ENCODE measurements at places on chromosomes 7 and 10.
A peak's percentile ranks its signal among the peaks of the same experiment; 100 is the strongest.

DNA sequence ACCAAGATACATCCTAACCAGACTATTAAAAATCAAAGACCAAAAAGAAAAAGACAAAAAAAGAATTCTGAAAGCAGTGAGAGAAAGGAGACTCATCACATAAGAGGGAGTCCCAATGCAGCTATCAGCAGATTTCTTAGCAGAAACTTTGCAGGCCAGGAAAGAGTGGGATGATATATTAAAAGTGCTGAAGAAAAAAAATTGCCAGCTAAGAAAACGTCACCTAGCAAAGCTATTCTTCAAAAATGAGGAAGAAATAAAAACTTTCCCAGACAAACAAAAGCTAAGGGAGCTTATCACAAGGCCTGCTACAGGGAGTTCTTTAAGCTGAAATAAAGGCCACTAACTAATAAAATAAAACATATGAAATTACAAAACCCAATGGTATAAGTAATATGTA, 40.5 kb upstream of the CDK6 start:
- no peak for DNase-seq

DNA sequence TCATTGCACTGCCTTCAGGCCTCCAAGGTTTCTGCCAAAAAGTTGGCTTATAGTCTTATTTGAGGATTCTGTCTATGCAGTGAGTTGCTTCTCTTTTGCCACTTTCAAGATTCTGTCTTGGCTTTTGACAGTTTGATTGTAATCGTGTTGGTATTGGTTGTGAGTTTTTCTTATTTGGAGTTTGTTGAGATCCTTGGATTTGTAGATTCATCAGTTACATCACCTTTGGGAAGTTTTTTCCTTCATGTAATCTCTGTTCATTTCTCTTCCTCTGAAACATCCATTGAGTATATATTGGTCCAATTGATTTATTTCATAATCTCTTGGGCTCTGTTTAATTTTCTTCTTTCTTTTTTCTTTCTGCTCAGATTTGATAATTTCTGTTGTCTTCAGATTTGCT, 59.8 kb downstream of the SEPTIN7 start:
- no peak for DNase-seq

- DNase-seq, result no peak
These were observed 84.0 kb upstream of the ANLN start for GRCh38 chr7:36305648-36306047.

DNA sequence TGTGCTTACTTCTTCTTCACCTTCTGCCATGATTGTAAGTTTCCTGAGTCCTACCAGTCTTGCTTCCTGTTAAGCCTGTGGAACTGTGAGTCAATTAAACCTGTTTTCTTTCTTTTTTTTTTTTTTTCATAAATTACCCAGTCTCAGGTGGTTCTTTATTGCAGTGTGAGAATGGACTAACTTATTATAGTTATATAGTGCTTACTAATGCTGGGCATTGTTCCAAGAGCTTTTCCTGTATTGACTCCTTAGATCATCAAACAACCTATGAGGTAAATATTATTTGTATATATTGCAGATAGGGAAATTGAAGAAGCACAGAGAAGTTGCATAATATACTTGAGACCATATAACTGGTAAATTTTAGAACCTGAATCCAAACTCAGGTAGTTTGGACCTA, 98.1 kb downstream of the MBL2 start:
- DNase-seq, result no peak

DNA sequence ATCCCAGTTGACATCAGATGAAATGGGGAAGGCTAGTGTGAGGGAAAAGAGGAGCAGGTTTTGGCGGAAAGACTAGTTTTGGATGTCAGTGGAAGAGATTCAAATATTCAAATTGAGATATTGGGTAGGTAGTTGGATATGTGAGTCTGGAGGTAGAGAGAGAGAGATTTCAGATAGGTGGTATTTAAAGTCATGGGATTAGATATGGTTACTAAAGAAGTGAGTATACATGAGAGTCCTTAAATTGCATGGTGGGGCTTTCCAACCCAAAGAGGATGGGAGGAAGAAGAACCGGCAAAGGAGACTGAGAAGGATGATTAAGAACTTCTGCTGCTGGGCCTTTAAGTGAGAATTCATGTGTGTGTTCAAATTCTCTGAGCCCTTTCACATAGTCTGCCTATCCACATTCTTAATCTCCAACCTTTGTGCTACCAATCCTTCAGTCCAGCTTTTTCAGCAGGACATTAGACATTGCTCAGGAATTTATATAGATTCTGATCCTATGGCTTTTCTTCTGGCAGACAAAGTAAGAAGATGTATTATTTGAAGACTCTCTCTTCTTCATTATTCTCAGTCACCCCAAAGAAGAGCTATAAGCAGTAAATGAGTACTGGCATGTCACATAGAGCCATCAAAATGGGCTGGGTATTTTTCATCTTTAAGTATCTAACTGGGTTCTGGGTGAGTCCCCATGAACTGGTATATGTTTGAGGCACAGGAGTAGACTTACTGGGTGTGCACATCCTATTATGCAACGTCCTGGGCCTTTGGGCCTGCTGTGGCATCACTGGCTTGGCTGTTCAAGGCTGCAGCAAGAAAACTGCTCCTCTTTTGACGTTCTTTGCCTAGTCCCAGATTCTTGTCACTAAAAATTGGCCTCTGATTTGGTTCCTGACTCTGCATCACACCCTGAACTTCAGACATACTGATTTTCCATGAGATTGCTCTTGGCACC, 33.6 kb downstream of the ST7 start:
- DNase-seq, result no peak

- no peak for DNase-seq
These were observed 269.3 kb upstream of the TEX47 start for GRCh38 chr7:89064831-89065230.

- DNase-seq, result no peak
These were observed 188.4 kb upstream of the COL1A2 start for GRCh38 chr7:94206295-94206694.

- no peak for DNase-seq
These were observed 187.5 kb upstream of the AGK start for GRCh38 chr7:141363748-141364147.

DNA sequence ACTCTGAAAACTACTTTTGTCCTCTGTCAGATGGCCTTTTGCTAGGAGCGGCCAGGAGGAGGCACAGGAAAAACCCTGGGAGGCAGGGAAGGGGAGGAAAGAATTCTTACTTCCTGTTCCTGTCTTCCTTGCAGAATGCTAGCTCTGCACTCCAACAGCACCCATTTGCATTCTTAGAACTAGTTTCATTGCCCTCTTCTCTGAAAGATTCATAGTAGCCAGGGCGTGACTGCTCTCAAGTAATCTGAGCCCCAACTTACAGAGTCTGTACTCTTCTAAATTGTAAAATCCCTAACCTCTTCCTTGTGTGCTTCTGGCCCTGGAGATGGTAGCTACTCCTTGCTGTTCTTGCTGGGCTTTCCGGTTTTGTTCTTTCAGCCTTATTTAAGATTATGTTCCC, 75.3 kb upstream of the STEAP1 start:
- DNase-seq, result no peak

DNA sequence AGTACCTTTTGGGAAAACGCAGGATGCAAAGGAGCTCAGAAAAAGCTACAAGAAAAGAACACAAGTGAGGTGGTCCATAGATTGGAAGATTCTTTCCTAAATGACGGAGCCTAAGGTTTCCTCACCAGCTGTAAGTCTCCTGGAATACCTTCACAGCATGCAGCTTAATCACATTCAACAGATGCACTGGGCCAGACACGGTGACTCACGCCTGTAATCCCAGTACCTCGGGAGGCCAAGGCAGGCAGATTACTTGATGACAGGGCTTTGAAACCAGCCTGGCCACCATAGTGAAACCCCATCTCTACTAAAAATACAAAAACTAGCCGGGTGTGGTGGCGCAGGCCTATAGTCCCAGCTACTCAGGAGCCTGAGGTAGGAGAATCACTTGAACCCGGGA, 228.7 kb downstream of the FRMD4A start:
- no peak for DNase-seq

- peak; percentile 55 for DNase-seq
These were observed 67.5 kb downstream of the PFKFB3 start for GRCh38 chr10:6269953-6270867.

DNA sequence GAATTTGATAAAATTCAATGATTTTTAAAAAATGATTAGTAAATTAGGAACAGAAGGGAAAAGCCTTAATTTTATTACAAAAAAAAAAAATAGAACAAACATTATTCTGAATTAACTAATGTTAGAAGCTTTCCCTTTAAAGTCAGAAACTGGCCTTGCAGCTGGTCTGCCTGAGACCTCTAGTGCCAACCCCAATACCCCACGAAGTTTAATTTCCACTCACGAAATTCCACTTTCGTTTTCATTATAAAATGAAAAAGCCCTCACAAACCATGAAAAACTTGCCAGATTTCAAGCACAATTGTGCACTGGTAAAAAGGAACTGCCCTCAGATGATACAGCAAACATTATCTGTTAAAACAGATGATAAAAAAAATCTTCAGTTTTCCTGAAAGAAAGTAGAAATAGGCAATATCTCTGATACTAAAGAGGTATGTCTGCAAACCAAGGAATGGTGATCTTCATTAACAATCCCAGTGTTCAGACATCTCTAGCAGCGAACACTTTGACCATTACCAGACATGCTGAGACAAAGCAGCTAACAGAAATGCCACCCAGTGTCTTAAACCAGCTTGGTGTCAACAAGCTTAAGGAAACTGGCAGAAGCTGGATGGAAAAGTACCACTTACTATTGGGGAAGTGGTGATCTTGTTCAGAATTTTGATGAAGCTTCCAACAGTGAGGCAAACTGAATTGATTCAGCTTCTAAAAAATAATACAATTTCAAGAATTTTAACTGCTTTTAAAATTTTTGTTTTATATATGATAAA, 80.2 kb downstream of the PALS2 start:
- DNase-seq, result no peak

GRCh38 chr7:148264933-148265557, 325.5 kb upstream of the C7orf33 start:
- no peak for DNase-seq

DNA sequence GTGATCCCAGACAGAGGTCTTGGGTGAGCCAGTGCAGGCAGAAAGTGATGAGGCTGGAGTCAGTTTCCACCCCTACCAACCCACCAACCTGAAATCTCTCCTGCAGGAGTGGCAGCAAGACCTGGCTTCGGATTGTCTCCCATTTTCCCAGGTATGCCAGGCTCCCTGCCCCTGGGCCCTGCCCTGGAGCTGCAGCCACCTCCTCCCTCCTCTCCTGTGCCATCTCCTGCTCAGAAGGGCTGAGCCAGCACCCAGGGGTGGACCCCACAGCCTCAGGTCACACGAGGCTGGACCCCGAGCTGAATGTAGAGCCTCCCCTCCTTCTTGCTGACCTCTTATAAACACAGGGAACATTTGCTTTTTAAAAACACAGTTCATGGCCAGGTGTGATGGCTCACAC, 17.0 kb upstream of the LIMK1 start:
- DNase-seq, result no peak

DNA sequence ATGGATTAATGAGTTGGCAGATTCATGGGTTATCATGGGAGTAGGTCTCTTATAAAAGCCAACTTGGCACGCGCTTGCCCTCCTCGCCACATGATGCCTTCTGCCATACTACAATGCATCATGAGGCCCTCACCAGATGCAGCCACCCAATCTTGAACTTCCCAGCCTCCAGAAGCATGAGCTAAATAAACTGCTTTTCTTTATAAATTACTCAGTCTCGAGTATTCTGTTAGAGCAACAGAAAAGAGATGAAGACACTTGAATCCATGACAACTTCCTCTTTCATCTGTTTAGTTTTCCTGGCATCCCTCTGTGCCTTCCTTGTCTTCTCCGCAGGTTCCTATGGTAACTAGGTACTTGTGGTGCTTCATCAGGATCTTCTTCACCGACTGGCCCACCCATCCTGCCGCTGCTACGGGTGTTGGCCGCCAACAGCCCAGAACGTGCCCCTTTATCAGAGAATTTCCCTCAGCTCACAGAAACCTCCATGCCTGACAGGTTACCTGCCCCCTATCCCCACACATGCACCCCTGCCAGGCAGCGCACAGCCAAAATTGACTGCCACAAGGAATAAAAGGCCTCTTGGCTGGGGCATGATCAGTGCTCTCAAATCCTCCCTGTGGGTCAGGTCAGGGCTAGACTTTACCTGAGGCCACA, 28.0 kb upstream of the PPIF start:
- DNase-seq, result no peak

- no peak for DNase-seq
These were observed 306.2 kb upstream of the MKI67 start for GRCh38 chr10:128432423-128432822.

- DNase-seq, result no peak
These were observed 2.1 kb downstream of the SYNPO2L start for GRCh38 chr10:73653701-73654100.

DNA sequence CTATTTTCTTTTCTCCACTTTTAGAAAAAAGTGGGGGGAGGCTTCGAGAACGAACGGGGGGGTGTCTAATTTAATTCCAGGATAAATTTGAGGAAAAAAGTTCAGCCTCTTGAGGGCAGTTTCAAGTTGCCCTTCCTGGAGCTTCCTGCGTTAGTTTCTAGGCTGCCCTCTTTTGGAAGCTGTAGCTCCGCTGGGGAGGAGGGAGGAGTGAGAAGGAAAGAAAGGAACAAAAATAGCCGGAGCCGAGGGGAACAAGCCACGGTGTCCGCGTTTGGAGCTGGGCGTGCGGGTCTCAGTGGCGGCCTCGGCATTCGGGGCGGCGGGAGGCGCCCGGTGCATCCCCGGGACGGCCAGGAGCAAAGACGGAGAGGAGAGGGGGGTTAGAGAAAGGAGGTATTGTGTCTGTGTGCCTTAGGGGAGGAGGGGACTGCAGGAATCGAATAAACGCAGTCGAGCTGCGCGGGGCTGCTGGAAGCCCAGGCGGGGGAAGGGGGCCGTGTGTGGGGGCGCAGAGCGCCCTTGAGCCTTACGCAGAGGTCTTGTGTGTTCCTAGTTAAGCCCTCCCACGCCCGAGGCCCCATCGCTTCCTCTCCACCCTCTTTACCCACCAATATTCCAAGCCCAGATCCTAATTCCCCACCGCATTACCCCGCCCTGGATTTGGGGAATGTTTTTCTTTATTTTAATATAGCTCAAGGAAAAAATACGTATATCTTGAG, 2.0 kb upstream of the TNRC18 start:
- peak; percentile 53 for DNase-seq

Measured in stimulated activated effector memory CD8-positive, alpha-beta T cell treated with anti-CD3 and anti-CD28 coated beads, Interleukin-12 subunit alpha, Interleukin-12 subunit beta, amount 100 ng/mL, for 72 hours (primary cell).